ENCODE measurements at places on chromosomes 1 and 21.
A peak's percentile ranks its signal among the peaks of the same experiment; 100 is the strongest.

- no peak for DNase-seq
Measured at GRCh38 chr1:73839922-73840321, 358.1 kb downstream of the LRRIQ3 start.

DNA sequence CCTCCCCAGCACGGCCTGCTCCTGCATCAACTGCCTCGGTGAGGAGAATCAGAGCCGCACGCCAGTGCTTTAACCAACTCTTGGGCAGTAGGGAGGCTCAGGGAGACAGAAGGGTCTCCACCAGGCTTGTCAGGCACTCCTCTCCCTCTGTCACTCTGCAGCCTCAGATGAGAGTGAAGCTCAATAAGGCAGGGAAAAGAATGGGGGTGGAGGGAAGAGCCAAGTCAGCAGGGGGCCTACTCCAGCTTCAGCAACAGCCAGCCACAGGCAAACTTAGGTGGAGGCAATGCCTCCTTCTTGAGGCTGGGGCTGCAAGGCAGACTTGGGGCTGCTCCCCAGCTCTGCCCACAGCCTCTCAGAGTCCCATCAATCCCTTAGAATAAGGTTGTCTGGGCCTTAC lies 51.8 kb upstream of the A3GALT2 start:
- no peak for DNase-seq

DNA sequence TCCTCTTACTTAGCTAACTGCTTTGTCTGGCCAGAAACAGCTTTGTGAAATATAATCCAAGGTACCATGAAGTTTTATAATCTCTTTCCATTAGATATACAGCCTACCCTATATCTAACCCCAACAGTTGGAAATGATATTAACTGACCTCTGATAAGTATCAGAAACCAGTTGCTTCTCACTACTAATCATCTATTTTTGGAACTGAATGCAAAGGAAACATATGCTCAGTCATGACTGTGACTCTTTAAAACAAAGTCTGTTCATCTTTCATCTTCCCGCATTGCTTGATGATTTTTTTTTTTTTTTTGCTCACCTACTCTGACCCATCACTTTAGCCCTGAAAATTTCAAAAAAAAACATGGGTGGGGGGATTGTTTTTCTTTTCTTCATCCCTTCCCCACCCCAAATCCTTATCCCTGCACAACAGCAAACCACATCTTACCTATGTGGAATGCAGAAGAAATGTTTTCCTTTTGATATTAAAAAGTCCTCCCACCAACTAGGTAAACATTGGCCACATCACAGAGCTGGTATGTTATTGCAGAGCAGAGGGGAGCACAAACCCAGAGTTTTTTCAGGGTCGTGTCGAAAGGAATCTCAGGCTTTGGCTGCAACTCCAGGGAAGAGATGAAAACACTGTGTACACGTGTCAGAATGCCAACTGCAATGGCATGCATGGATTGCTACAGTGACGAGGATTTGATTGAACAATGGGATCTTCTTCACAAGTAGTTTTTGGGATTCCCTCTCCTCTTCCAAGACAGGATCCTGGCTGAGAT lies 137.3 kb downstream of the SLC30A10 start:
- peak; percentile 67 for DNase-seq

DNA sequence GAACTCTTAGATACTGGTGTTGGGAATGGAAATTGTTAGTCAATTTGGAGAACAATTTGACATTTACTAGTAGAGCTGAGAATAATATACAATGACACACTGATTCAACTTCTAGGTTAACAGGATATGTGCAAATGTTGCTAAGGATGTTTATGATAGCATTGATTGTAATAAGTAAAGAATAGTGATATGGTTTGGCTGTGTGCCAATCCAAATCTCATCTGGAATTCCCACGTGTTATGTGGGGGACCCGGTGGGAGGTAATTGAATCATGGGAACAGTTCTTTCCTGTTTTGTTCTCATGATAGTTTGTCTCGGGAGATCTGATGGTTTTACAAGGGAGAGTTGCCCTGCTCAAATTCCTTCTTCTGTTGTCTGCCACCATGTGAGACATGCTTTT lies 302.4 kb upstream of the TMPRSS15 start:
- no peak for DNase-seq

DNA sequence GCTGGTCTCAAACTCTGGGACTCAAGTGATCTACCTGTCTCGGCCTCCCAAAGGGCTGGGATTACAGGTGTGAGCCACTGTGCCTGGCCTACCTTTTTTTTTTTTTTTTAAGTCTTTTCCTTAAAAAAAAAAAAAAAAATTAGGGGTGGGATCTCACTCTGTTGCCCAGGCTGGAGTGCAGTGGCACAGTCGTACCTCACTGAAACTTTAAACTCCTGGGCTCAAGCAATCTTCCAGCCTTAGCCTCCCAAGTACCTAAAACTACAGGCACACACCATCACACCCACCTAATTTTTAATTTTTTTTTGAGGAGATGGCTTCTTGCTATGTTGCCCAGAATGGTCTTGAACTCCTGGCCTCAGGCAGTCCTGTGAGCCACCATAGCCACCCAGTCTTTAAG lies 38.5 kb downstream of the RNF2 start:
- no peak for DNase-seq
